Gastroesophageal sphincter (tissue), 4 donors: ENCODE measurements at places on chromosomes 7 and 10.

GRCh38 chr7:77537136-77537777 lies at the start of gene PTPN12:
Gene PTPN12 (plus strand): TSS chr7:77537295. CDS start chr7:77537547, 252 bp downstream.
- ATAC-seq: peak; percentile 64

- ATAC-seq: no peak
Observed at GRCh38 chr7:87210506-87210905, 9.0 kb downstream of the TMEM243 start.

GRCh38 chr10:79946271-79947082 lies 2.4 kb downstream of the SFTPD start:
- ATAC-seq: no peak

GRCh38 chr10:118960157-118961090 lies 69.1 kb upstream of the NANOS1 start:
- ATAC-seq: peak; percentile 41

GRCh38 chr10:18822156-18822555 lies 162.9 kb downstream of the ARL5B start:
- no peak for ATAC-seq

GRCh38 chr7:131325179-131325840 lies 2.4 kb upstream of the MKLN1 start:
- ATAC-seq: no peak

DNA sequence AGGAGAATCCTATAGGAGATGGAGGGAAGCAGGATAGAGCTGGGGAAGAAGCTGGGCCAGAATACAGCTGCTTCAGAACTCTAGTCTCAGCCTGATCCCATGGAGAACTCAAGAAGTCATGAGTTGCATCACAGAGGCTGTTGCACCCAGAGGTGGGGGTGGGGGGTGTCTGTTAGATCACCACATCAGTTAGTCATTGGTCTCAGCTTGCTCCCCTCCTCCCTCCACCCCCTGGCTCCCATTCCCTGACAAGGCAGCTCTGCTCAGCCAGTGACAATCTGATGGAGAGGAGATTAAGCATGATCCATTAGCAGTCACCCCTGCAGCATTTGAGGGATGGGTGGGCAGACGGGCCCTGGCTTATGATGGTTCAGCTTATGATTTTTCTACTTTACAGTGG lies 58.4 kb upstream of the FGL2 start:
- ATAC-seq: no peak

- no peak for ATAC-seq
Observed at GRCh38 chr10:77461636-77462296, 175.8 kb downstream of the KCNMA1 start.

DNA sequence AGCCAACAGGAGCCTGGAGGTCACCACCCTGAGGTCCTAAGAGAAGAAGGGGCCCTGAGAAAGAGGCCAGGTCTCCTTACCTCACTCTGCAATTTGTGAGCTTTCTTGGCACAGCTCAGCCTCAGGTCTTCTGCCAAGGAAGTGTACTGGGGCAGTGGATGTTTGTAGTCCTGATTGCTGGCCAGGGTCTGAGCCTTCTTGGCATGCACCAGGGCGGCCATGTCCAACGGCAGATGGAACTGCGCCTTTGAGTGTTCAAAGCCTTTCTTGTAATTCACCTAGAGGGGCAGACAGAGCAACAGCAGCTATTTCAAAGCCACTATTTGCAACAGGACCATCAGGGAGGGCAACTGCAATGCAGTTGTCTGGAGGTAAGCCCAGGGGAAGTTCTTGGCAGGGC lies 51.7 kb downstream of the NRAP start:
- ATAC-seq: no peak

- no peak for ATAC-seq
Observed at GRCh38 chr10:109430799-109431198, 492.5 kb downstream of the XPNPEP1 start.

GRCh38 chr10:44723082-44723481 lies 188.1 kb upstream of the TMEM72 start:
- ATAC-seq: no peak

DNA sequence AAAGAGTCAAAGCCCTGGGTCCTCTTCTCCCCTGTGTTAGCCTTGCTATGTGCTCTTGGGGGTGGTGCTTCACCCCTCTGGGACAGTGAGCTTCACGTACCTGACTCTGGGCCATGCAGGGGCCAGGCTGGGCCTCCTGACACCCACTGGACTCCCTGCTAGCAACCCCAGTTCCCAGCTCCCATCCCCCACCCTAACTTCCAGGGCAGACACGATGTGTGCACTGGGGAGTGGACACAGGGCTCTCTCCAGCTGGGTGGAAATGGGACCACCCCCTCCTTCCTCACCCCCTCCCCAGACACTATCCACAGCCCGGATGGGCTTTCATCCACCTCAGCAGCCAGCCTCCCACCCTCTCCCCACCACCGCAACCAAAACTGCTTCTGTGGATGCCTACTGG lies 113.0 kb upstream of the ZNF479 start:
- no peak for ATAC-seq

DNA sequence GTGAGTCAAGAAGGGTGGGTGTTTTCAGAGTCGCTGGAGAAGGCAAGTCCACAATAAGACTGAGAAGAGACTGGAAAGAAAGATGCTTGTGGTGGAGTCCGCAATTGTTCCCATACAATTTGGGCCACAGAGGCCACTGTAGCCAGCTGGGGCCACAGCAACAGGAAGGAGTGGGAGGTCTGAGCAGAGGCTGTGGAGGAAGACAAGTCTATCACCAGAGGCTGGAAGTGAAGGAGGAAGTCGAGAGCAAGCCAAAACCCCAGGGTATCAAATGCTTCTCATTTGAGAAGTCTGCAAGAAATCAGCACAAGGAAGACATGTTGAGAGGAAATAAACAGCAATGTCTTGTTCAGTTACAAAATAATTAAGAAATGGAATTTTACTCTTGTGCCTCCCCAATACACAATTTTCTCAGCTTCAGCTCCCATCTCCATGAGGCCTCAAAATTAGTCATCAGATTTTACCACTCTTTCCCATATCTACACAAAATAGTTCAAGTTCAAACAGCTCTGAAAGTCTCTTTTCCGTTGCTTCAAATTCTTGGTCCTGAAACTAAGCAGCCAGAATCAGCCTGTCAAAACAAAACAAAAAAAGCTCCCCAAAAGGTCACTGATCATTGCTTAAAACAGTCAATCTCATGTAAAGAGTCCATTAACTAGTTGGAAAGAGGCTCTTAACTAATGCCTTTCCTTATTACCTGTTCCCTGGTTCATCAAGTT lies 31.6 kb downstream of the SLC16A12 start:
- ATAC-seq: no peak

- ATAC-seq: no peak
Observed at GRCh38 chr10:52621635-52622079, 150.9 kb downstream of the MBL2 start.

- no peak for ATAC-seq
Observed at GRCh38 chr7:87702326-87702725, 74.1 kb downstream of the RUNDC3B start.

DNA sequence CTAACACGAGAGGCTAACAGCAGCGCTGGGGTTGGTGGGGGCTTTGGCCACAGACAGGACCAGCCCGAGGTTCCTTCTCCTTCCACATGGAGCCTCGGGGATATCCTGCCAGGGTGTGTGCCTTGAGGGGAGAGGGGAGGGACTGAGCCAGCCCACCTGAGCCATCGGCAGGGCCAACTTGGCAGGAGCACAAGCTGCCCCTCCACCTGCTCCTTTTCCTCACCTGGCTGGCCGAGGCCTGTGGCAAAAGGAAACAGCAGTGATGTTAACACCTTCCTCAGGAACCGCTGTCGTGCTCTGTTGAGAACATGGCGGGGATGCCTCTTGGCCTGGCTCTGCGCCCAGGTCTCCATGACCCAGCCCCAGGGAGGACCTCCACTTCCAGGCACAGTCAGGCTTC lies 255.1 kb upstream of the PPP2R2D start:
- ATAC-seq: no peak

GRCh38 chr7:129110258-129110981 lies 34.1 kb upstream of the TSPAN33 start:
- ATAC-seq: no peak

GRCh38 chr10:130745251-130745650 lies 566.3 kb downstream of the TCERG1L start:
- ATAC-seq: no peak

DNA sequence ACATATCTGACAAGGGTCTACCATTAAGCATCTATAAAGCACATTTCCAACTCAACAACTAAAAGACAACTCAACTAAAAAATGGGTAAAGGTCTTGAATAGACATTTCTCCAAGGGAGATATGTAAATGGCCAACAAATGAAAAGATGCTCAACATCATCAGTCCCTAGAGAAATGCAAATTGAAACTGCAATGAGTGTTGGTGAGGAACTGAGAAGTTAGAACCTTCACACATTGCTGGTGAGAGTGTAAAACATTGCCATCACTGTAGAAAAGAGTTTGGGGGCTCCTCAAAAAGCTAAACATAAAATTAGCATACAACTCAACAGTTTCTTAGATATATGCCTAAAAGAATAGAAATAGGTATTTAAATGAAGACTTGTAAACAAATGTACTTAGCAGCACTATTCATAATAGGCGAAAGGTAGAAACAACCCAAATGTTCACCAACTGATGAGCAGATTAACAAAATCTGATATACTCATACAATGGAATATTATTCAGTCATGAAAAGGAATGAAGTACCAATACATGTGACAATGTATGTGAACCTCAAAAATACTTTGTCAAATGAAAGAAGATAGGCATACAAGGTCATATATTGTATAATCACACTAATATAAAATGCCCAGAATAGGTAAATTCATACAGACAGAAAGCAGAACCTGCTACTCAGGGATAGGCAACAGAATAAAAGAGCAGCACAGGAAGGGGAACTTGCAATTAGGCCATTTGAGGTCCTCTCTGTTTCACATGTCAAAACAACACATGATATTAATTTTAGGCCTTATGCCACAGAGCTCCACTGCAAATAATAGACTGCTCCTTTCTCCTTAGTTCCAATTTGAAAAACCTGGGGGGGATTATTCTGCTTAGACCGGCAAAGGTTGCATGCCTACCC lies 10.6 kb upstream of the LRRC72 start:
- no peak for ATAC-seq
